ENCODE measurements at places on chromosomes 16 and 17.

DNA sequence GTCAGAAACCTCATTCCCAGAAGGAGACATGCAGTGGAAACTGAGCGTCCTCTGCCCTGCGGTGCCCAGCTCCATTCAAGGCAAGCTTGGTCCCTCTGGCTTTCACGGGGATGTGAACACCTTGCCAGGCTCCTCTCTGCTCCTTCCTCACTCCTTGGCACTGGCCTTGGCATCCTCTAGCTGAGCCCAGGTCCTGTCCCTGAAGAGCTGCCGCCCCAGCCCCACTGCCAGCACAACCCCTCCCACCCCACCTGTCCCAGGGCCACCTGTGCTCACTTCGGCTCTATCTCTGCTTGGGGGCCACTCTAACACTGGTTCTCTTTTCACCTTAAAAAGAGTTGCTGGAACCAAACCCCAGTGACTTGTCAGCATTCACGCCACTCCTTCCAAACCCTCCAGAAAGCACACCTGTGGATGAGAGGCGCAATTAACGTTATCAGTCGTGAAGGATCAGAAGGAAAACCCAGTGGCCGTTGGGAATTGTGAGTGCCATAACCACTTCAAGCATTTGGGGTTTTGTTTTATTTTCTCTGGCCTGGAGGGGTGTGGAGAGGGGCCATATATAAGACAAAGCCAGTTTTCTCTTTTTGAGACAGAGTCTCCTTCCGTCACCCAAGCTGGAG lies 103.7 kb downstream of the AXIN2 start:
- DNase-seq: no peak

DNA sequence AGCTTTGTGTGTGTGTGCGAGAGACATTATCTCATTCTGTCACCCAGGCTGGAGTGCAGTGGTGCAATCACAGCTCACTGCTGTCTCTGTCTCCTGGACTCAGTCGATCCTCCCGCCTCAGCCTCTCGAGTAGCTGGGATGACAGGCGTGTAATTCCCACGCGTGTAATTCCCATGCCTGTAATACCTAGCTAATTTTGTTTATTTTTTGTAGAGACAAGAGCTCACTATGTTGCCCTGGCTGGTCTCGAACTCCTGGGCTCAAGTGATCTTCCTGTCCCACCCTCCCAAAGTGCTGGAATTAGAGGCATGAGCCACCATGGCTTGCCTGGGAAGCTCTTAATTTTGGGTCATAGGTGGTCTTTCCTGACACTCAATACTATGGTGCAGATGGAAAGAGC lies 205.3 kb upstream of the TNRC6C start:
- DNase-seq: no peak

- DNase-seq: no peak
These were observed 41.6 kb downstream of the ABAT start for GRCh38 chr16:8716052-8716451.

DNA sequence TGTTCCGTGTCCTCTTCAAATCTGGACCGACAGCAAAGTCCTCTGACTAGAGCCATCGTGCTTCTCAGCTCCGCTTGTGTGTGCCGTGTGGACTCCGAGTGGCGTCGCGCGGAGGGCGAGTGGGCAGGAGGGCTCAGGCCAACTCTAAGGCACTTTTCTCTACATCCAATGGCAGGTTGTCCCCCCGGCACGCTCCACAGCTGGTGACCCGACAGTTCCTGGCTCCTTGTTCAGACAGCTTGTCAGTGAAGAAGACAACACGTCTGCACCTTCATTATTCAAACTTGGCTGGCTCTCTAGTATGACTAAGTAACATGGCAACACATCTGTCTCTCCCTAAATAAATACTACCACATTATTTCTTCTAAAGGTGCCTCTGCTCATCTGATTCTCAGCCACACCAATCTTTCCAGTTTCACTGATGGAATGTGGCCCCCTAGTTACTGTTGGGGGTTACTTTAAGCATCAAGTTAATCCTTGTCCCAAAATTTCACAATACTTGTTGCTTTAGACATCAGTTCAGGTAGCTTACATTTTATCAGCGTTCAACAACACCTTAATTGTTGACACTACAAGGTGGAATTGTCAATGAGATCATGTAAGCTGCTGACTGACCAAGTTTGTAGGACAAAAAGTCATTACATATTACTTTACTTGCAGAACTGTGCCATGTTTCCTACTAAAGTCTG lies 15.4 kb downstream of the COG1 start:
- no peak for DNase-seq

- DNase-seq: no peak
These were observed 69.7 kb downstream of the RPA1 start for GRCh38 chr17:1899403-1900000.

- DNase-seq: no peak
These were observed 33.6 kb upstream of the MED13 start for GRCh38 chr17:62098623-62099231.
